Stomach (tissue), 19 donors: ENCODE measurements at places on chromosomes 11 and 22. TPM values are rescaled to one million over a fixed set of nuclear protein-coding genes. Genes with fewer than 3 reads are reported as not detected.
A peak's percentile ranks its signal among the peaks of the same experiment; 100 is the strongest.

Gene PUS3
- 8.1 TPM for total RNA-seq

Gene CASP1
- 2.3 TPM for total RNA-seq

Gene ABCC8
- 34.5 TPM for total RNA-seq

Gene APOA4
- total RNA-seq = not detected

Gene OR8A1
- total RNA-seq = not detected

Gene OR52H1
- 0.58 TPM for total RNA-seq

Gene P2RX6
- not detected for total RNA-seq

Gene TRIM66
- 2.3 TPM for total RNA-seq

DNA sequence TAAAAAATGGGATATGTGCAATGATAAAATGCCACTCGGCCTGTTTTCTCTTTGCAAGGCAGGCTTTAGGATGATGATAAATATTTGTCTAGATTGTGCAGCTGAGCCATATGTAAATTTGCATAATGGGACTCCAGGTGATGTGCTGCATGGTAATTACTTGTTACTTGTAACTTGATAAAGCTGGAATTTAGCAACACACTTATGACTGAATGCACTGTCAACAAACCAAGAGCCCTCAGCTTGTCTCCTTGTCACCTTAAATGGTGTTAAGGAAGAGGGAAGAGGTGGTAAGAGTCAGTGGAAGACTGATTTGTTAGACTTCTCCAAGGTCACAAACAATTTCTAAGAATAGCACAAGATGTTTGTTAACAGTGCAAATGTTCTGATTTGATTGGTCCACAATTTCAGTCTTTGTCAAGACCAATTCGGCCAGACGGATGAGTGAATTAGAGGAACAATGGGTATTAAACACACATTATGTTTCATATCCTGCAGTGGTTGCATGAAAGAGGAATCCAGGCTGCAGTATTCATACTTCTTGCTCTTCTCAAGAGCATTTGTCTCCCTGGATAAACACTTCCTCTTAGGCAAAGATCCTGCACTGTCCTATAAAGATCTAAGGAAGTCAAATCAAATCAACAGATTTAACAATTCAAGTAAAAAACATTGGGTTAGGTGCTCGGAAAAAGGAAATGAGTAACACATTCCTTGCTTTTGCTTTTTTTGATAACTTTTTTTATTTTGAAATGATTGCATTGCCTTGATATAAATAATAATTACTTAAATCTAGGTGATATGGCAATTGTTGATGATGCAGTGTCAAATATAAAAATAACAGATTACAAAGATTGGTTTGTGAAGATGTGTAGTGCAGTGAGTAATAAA is 448.3 kb upstream of the DDI1 start:
- no peaks in the 10 kb centered on the region for H3K36me3 ChIP-seq
- no peaks in the 10 kb centered on the region for H3K4me1 ChIP-seq
- no peak overlapping the region for H3K4me3 ChIP-seq
- peak; percentile 0 for DNase-seq

- H3K4me1 ChIP-seq = no peaks in the 10 kb centered on the region
- H3K27ac ChIP-seq = no peak overlapping the region
- no peak for DNase-seq
- H3K27me3 ChIP-seq = no peaks in the 10 kb centered on the region
Measured at GRCh38 chr11:66491315-66491935, 11.2 kb downstream of the DPP3 start.

GRCh38 chr11:28842716-28843115 is 734.5 kb downstream of the METTL15 start:
- DNase-seq = no peak
- H3K36me3 ChIP-seq = no peaks in the 10 kb centered on the region
- no peaks in the 10 kb centered on the region for H3K4me1 ChIP-seq
- H3K4me3 ChIP-seq = no peak overlapping the region
- H3K27me3 ChIP-seq = no peaks in the 10 kb centered on the region

- H3K36me3 ChIP-seq = no peaks in the 10 kb centered on the region
- H3K27me3 ChIP-seq = peaks cover 36% of the 10 kb centered on the region
- no peak overlapping the region for H3K27ac ChIP-seq
- peaks cover 8% of the 10 kb centered on the region for H3K4me1 ChIP-seq
- no peak for DNase-seq
- no peak overlapping the region for H3K4me3 ChIP-seq
Measured at GRCh38 chr11:32331098-32331497, 104.2 kb downstream of the WT1 start.

GRCh38 chr11:62004473-62004872 is 37.0 kb upstream of the FTH1 start:
- H3K4me3 ChIP-seq = no peak overlapping the region
- peak; percentile 29 for DNase-seq
- peaks cover 3% of the 10 kb centered on the region for H3K36me3 ChIP-seq
- H3K27ac ChIP-seq = no peak overlapping the region
- H3K27me3 ChIP-seq = no peaks in the 10 kb centered on the region

DNA sequence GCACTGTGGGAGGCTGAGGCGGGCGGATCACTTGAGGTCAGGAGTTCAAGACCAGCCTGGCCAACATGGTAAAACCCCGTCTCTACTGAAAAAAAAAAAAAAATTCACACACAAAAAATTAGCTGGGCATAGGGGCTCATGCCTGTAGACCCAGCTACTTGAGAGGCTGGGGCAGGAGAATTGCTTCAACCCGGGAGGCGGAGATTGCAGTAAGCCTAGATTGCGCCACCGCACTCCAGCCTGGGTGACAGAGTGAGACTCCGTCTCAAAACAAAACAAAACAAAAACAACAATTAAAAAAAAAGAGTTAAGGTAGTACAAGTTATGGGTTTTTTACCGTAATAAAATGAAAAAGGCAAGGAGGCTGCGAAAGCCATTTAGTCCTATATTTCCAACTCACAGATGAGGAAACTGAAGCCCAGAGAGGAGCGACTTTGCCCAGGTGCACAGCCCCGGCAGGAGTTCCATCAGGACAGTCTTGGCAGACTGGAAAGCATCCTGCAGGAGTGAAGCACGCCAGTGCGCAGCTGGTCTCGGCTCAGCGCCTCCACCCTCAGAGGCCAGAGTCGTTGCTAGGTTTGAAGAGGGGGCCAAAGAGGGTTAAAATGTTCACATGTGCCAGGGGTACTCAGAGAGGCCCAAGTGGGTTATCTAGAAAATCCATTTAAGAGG is 3.8 kb upstream of the FADS3 start:
- H3K27ac ChIP-seq = peak overlapping the region; percentile 5
- DNase-seq = no peak
- H3K4me3 ChIP-seq = no peak overlapping the region
- H3K4me1 ChIP-seq = peaks cover 36% of the 10 kb centered on the region
- peaks cover 2% of the 10 kb centered on the region for H3K36me3 ChIP-seq
- H3K27me3 ChIP-seq = no peaks in the 10 kb centered on the region

GRCh38 chr11:57648801-57649735 is 644 bp downstream of the YPEL4 start:
- peaks cover 64% of the 10 kb centered on the region for H3K4me1 ChIP-seq
- no peaks in the 10 kb centered on the region for H3K36me3 ChIP-seq
- peak overlapping the region; percentile 19 for H3K27ac ChIP-seq
- no peak for DNase-seq

- no peaks in the 10 kb centered on the region for H3K36me3 ChIP-seq
- peaks cover 32% of the 10 kb centered on the region for H3K4me1 ChIP-seq
- no peak overlapping the region for H3K4me3 ChIP-seq
Measured at GRCh38 chr22:35860837-35861236, 143.2 kb downstream of the APOL5 start.

DNA sequence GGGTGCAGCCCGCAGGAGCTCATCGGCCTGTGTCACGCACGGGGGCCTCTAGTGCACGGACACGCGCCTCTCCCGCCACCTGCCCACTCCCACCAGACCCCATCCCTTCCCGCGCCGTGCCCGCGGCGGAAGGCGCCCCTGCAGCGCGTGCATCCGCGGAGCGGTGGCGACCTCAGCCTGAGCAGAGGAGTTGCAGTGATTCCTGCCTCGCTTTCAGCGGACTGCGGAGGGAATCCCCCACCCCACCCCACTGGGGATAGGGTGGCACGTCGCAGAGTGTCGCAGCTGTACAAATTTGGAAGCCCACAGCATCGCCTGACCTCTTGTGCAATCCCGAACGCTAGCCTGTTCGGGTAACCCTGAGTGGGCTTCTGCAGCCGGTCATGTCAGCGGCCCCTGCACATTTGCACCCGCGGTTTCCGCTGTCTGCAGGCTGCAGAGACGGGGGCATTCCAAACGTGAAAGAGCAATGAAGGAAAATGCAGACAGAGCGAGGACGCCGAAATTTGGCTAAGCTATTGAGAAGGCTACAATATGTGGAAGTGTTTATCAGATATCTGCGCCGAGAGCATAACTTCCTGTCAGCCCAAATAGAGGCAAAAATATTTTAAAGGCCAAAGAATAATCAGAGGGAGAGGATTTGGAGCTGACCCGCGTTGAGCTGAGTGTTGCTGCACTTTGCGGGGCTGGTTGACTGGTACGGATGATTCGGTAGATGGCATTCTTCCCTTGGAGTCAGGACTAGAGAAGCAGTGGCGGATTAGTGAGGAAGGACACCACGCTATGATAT is 617 bp upstream of the ARHGAP20 start:
- H3K4me3 ChIP-seq = peak overlapping the region; percentile 73
- H3K27ac ChIP-seq = peak overlapping the region; percentile 2
- no peaks in the 10 kb centered on the region for H3K27me3 ChIP-seq
- DNase-seq = no peak
- no peaks in the 10 kb centered on the region for H3K36me3 ChIP-seq

- no peaks in the 10 kb centered on the region for H3K4me1 ChIP-seq
- H3K4me3 ChIP-seq = no peak overlapping the region
- no peak for DNase-seq
- no peak overlapping the region for H3K27ac ChIP-seq
- H3K27me3 ChIP-seq = no peaks in the 10 kb centered on the region
Measured at GRCh38 chr11:107683807-107684206, 28.0 kb downstream of the SLN start.

DNA sequence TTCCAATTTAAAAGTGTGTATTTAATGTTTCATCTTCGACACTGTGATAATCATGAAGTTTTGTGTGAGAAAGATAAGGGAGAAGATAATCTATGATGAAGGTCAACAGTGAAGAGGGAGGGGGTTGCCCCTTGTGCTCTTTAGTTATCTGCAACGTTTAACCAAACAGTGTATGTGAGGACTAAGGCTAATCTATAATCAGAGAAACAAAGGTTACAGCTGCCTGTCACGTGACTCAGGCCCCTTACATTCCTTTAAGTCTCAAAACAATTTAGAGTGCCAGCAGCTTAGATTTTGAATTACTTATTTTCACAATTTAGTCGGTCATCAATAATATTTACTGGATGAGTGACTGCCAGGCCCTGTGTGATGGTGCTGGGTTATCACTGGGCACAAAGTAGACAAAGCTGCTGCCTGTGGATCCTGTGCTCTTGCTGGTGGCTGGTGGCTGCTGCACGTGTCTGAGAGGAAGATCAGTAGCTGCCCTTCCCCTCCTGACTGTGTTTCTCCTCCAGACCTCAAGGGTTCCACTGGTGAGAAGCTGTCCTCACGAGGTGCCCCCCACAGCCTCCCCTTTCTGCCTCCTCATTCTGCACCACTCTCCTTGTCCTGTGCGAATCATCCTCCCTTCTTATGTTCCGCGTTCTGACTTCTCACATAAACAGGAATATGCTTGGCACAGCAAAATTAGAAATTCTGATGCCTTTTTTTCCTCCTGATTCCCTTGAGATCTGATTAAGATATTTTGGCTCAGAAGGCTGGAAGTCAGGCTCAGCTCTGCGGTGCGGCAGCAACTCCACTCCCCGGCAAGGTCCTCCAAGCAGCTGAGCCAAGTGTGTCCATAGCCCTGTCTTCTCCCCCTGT is 331.1 kb upstream of the B3GAT1 start:
- no peaks in the 10 kb centered on the region for H3K27me3 ChIP-seq
- H3K36me3 ChIP-seq = no peaks in the 10 kb centered on the region
- no peak overlapping the region for H3K27ac ChIP-seq

DNA sequence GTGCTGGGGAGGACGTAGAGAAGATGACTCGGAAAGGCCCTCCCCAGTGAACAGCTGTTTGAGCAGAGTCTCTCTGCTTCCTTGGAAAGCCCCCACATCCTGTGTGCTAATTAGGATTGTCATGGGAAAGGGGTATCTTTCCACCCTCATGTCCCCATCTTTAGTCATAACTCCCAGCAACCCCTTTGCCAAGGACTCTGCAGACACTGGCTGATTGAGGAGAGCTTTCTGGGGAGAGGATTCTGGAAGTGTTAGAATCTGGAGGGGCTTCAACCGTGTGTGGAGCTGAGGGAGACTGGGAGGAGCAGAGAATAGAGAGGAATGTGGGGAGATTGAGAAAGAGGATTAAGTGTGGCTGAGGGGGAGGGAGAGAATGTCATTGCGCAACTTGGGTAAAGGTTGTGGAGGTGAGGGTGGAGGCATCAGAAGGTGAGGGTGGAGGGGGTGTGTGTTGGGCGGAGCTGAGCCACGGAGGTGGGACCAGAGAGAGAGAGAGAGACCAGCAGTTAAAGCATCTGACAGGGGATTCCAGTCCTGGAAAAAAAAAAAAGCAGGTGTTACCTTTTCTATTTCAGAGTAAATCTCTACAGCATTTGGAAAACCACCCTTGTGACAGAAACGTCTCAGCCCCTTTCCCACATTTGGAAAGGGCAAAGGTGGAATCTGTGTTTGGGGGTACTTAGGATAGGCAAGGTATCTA is 2.2 kb downstream of the DTX4 start:
- H3K27ac ChIP-seq = peak overlapping the region; percentile 88
- peak overlapping the region; percentile 88 for H3K4me3 ChIP-seq
- DNase-seq = peak; percentile 73
- no peaks in the 10 kb centered on the region for H3K36me3 ChIP-seq

GRCh38 chr11:126748100-126748791 is 252.3 kb downstream of the KIRREL3 start:
- H3K4me1 ChIP-seq = no peaks in the 10 kb centered on the region
- peaks cover 8% of the 10 kb centered on the region for H3K27me3 ChIP-seq
- no peak overlapping the region for H3K4me3 ChIP-seq
- no peak for DNase-seq
- no peaks in the 10 kb centered on the region for H3K36me3 ChIP-seq
